ENCODE measurements at places on chromosomes 2 and 18. TPM values are rescaled to one million over a fixed set of nuclear protein-coding genes. Genes with fewer than 3 reads are reported as not detected.

DNA sequence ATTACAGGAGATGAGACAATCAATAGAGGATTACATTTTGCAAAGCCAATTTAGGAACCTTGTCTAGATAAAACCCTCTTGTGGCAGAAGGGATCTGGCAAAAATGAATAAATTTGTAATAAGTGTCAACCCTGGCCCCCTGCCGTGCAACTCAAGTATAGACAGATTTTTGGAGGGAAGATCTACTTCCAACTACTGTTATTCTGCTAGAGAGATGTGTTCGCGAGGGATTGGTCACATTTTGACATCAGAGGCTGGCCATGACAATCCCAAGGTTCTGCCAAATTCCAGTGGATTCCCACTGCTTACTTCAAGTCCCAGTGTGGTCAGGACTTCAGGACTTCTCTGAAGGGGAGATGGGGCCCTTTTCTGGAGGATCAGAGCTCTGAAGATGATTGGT lies 192.6 kb downstream of the SH3RF3 start:
- DNase-seq = no peak

DNA sequence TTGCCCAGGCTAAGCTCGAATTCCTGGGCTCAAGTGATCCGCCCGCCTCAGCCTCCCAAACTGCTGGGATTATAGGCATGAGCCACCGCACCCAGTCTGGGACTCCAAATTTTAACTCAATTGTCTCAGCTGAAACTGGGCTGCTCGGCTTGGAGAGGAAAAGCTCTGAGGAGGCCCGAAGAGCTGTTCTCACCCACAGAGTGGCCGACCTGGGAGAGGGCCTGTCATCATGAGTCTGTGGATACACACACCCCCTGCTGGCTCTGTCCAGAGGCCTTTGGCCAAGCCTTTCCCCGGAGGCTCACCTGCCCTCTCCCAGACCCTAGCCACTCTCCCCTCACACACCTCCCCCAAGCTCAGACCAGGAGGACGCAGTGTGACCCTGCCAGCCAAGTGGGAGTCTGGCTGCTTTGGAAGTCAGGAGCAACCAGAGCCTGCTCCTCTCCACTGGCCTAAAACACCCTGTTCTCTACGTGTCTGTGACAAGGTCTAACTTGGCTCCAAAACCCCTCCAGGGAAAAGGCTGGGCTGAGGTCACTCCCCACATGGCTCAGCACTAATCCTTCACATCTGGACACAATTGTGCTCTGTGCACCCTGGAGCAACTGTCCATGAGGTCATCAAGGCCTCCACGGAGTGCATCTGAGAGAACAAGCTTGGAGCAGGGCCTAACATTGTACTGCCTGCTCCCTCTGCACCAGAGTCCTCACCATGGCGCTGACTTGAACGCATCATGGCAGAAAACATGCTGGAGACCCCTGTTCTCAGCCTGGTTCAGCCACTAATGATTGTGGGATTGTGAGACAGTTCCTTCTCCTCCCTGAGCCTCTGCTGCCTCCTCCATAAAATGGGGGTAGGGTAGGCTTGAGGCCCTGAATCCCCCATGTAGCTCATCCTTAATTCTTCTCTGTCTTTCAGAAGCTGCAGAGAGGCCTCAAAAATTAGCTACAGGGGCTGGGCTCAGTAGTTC lies 49.9 kb upstream of the RAB6C start:
- DNase-seq = no peak

DNA sequence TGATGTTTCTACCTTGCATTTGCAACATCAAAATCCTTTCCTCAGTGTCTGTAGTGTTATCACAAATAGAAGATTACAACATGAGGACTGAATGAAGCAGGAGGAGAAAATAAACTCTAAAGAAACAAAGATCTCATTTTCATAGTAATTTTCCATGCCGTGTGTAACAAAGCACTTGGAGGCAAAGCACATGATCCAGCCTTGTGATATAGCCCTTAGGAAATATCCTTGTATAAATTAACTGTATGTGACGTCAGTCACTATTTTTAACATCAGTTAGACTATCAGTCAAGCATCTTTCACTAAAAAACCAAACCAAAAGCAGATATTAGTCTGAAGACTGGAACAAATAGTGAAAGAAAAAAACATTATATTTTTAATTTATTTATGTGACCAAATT lies 492.1 kb upstream of the CNTNAP5 start:
- no peak for DNase-seq

Gene TCF23
- under 0.01 TPM for total RNA-seq

DNA sequence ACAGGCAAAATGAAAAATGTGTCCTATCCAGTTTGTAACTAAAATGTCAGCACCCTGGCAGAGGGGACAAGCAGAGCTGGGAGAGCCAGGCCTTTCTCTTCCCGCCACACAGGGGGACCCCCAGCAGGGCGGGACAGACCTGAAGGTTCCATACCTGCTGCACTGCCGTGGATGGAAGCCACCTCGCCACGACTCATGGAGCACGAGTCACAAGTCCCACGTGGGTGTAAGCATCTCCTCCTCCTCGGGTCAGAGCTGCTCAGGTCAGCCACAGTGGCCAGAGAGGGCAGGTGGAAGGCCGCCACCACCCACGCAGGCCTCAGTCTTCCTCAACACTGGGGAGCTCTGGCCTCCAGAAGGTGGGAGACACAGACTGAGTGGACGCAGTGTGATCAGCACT lies 21.0 kb downstream of the C1QL2 start:
- no peak for DNase-seq

DNA sequence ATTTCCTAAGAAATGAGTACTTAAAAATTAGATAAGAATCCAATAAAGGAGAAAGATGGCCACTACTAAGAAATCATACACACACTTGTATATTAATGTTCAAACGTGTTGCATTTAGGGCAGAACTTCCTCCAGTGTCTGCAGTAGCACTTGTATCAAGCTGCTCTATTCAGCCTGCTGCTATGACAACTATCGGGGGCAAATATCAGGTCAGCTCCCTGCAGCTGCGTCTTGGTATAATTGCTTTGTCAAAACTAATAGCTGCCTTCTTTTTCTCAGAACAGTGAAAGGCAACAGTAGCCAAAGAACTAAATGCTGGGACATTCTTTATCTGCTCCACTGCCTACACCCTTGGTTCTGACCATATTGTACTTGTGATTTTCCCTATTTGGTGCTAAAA lies 300.7 kb downstream of the NOL4 start:
- DNase-seq = no peak

Gene ASNSD1
- 30.3 TPM for total RNA-seq

Gene TRIM43
- not detected for total RNA-seq

Gene IRS1
- total RNA-seq = 8.3 TPM

Gene SLC8A1
- 14.3 TPM for total RNA-seq

Gene MXD1
- total RNA-seq = 8.5 TPM

DNA sequence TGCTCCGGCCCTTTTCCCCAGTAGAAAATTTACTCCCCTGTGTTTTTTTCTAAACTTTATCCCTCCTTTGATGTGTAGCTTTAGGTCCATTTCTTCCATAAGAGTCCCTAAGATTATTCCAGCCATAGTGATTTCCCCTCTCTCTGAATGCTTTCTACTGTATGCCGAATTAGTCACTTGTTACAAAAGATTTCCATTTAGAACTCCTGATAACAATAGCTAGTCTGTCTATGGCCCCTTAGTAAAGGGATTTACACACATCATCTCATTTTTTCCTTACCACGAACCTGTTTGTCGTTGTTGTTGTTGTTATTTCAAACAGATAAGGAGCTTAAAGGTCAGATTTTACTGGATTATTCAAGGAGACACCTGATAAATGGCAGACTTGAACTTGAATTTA lies 256.1 kb downstream of the PAX3 start:
- no peak for DNase-seq

DNA sequence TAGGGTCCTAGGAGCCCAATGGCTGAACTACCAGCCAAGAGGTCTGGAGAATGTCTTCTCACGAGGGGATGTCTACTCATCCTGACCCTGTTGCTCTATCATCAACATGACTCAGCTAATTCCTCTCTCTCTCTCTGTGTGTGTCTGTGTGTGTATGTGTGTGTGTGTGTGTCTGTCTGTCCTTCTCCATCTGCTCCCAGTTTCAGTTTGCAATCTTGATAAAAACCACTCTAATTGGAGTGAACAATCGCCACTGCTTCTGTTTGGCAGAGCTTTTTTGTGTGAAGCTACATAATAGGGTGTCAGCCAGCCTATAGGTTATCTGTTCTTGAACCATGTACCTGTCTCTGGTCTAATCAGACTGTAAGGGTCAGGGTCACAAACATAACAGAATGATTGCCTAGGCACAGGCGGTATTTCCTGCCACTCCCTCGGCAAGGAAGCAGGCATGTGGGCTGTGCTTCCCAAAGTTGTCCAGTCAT lies 219.8 kb downstream of the SH3BP4 start:
- no peak for DNase-seq

DNA sequence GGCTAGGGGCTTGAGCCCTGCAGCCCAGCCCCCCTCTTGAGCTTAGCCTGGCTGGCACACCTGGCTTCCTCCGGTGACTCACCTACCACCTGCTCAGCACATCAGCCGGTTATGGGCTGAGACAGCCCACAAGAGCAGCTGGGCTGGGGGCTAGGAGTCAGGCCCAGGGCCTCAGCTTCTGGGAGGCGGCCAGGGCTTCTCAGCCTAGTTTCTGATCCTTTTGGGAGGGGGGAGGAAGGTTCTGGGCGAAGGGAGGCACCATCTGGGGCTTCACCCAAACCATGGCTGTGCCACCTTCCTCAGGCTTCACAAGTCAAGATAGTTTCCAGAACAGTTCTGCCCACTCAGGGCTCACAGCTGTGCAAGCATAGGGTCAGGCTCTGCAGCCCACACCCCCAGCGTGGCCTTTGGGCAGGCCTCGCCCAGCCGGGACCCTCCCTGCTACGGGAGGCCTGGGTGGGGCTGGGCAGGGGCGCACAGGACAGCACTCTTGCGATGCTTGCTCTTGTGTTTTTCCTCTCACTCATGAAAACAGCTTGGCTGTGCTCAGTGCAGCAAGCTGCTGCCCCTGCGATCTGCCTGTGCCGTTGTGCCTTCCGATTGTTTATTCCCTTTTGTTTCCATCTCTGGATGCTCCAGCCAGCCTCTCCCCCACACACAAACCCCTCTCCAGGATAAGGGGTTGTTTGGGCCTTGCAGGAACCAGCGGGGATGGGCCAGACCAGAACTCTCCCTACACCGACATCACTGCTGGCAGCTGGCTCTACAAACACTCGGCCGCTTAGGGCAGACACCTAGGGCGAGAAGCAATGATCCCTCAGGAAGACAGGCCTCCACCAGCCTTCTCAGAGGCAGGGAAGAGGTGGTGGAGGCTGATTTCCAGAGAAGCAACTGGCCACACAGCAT lies 26.1 kb upstream of the SEMA4C start:
- DNase-seq = no peak

Gene SOX11
- total RNA-seq = 0.09 TPM

DNA sequence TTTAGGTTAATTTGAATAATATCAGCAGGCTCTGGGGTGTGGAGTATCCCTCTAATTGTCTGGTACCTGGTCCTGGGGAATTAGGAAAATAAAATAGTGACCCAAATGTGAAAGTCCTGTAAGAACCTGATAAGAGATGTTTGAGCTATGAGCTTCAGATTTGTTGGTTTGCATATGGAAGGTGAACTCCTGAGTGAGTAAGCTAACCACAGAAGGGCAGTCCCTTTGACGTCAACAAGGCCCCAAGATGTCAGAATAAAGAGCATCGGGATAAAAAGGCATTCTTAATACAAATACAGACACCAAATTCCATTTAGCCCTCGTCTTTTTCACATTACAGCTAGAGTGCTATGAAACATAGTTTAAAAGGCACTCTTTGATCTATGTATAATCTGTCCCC lies 1366.3 kb upstream of the TMEFF2 start:
- DNase-seq = no peak

DNA sequence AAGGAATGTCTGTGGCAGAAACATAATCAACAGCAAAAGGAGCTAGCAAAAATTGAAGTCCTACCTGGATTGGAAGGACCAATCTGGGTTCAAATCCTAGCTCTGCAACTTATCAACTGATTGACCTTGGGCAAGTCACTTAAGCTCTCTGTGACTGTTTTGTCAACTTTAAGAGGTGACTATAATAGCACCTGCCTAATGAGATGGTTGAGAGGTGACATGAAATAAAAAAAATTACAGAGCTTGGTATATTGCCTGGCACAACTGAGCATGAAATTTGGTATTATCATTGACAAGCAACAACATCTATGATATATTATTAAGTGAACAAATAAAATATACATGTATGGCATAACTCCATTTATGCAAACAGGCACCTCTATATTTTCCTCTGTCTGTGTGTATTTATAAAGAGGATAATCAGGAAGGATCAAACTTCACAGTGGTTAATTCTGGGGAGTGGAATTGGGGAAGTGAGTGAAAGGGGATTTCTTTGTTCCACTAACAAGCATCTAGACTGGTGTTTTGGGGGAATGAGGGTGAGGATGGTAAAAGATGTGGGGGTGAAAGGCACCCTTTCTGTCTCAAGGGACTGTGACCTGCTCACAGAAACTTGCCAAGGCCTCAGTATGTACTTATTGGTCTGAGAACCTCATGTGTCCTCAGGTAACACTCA lies 132.8 kb upstream of the SERTAD2 start:
- no peak for DNase-seq

Gene MEP1B
- 0.08 TPM for total RNA-seq

DNA sequence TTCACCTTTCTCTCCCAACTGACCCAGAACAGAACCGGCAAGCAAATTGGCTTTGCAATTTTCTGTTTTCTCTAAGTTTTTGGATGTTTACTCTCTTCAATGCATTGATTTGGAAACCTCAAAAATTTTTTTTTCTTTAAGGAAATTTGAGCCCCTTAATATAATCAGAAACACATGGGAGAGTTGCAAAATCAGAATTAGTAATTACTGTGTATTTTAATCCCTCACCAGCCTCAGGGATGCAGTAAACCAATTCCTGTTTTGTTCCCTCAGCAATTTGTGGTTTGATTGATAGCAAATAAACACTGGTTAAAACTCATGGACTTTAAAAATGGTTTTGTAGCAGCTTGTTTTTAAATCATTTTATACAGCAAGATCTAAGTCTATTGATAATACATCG lies 281.5 kb downstream of the NEDD4L start:
- DNase-seq = no peak

- DNase-seq = no peak
These were observed 53.7 kb upstream of the AQP4 start for GRCh38 chr18:26919201-26919600.

- DNase-seq = no peak
These were observed 126.3 kb downstream of the IRS1 start for GRCh38 chr2:226673314-226673723.

GRCh38 chr2:86028766-86029381 lies 76.8 kb downstream of the POLR1A start:
- no peak for DNase-seq

GRCh38 chr2:30798536-30798991 lies 8.7 kb downstream of the CAPN13 start:
- DNase-seq = no peak

- DNase-seq = no peak
These were observed 1321.6 kb upstream of the ACVR2A start for GRCh38 chr2:146523196-146523595.

DNA sequence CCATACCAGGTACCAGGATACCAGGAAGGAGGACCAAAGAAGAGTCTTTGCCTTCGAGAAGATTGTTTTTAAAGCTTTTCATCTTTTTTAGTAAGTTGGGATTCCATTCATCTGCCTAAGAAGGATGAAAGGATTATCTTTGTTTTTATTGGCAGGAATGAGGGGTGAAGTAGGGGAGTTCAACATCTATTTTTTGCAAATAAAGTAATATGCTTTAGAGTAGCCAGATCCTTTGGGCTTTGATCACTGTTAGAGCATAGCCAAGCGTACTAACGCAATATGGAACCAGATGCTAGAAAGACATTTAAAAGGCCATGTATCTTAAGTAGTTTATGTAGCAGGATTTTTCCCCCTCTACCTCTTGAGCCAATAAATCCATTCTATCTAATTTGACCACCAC lies 133.0 kb downstream of the PRPF40A start:
- DNase-seq = no peak

Gene GPR45
- total RNA-seq = not detected
